HFFc6 (cell line): ENCODE measurements at places on chromosomes 3 and 15. TPM values are rescaled to one million over a fixed set of nuclear protein-coding genes. Genes with fewer than 3 reads are reported as not detected.

Gene RAB11A
- 212 to 219 TPM (median 216 TPM) in 3 replicates for total RNA-seq

DNA sequence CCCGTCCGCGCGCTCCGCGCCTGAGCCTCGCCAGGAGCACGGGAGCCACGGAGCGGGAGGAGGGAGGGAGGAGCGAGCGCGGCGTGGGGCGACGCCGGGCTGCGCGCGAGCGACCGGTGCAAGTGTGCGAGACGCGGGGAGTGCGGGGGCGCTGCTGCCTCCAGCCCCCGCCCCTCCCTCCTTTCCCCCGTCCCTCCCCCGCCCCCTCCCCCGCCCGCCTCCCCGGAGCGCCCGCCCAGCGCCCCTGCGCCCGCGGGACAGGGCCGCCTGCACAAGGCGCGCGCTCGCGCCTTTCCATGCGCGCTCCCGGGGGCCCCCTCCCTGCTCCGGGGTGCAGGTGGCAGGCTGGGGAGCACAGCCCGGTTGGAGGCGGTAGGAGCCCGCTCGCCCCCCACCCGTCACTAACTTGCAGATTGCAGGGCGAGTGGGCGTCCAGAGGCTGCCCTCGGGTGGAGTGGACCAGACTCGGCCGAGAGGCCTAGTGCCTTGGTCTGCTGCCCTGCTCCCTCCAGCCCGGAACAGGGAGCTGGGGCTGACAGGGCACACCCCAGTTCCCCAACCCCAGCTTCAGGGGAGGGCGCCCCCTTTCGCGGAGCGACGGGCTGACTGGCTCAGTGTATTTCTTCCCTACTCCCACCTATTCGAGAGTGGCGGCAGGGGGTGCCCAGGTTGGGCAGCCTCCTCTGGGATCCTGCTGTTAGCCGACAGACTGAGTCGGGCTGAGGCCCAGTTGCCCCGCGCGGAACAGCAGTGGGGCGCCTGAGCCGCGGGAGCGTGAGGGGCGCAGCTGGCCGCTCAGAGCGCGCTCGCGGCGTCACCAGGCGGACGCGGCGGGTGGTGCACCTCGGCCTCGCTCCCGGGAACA is at the start of gene WNT7A:
WNT7A (minus strand) TSS at position 126 of the 865 bp plus-strand sequence. CDS start 255 bp downstream, outside the sequence.
- DNase-seq = no peak

Gene IL17RE
- 0.44 to 0.80 TPM (median 0.51 TPM) in 3 replicates for total RNA-seq

DNA sequence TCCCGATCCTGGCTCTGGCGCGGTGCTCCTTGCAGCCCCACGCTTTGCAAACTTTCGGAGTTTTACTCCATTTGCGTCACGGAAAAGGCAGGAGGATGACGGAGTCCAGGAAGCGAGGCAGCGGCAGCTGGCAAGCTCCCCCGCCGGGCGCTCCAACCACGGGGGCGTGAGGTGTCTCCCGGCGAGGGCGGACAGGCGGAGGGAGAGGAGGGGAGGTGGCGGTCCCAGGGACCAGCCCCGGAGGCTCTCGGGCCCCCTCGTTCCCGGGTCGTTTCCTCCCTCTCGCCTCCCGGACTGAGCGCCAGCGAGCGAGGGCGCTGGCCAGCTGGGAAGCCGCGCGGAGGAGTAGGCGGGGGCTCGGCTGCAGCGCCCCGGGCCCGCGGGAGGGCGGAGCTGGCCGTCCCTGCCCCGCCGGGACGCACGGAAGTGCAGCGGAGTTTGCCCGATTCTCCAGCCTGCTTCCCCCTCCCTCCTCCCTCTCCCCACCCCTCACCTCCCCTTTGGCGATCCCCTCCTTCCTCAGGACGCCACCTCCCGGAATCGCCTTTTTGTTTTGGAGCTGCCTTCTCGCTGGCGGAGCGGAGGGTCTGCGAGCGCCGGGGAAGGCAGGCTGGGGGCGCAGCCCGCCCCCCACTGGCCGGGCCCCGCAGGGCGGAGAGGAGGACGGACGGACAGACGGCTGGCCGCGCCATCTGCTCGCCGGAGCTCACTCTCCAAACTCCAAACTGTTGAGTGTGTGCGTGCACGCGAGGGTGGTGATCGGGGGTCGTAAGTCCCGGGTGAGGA is at the start of gene SNX33:
SNX33 (plus strand) TSS at position 543 of the 786 bp plus-strand sequence. CDS start 1,191 bp downstream, outside the sequence.
- peak; percentile 73 for DNase-seq

GRCh38 chr3:26099692-26100091 is 309.8 kb downstream of the OXSM start:
- DNase-seq = no peak

Gene PLA2G4E
- not detected in 3 replicates for total RNA-seq

Gene GPR176
- 151 and 171 TPM in 2 replicates for total RNA-seq

- DNase-seq = no peak
Measured at GRCh38 chr3:28151608-28152228, 89.7 kb upstream of the CMC1 start.

DNA sequence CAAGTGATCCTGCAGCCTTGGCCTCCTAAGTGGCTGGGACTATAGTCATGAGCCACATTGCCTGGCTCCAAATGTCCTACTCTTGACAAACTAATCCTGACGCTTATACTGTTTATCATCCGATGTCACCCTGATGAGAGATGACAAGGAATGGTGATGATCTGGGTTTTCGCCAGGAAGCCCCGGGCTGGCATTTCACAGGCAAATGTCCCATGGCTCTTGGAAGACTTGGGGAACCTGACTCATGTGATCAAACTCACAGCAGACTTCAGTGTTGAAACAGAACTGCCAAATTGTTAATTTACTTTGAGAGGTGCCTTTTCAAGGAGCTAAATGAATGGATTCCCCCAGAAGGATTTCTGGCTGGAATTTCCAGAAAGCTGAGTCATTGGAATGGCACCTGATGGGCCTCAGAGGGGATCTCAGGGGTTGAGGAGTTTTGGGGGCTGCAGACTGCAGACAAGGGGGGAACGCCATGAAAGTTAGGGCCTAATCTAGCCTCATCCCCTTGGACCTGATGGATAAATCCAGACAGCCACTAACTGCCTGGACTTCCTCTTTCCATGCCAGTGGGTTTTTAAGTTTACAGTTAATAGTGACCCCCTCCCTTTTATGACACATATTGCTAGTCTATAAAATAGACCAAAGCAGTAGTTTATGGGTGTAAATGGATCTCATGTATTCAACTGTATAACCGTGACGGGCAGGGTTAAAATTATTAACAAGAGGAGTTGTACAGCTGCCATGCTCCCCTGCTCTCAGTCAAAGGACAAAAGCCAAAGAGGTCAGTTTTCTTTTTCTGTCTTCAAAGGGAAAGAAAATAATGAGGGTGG is 146.6 kb downstream of the CHSY1 start:
- DNase-seq = no peak

Gene KLHL6
- not detected in 2 replicates for total RNA-seq

DNA sequence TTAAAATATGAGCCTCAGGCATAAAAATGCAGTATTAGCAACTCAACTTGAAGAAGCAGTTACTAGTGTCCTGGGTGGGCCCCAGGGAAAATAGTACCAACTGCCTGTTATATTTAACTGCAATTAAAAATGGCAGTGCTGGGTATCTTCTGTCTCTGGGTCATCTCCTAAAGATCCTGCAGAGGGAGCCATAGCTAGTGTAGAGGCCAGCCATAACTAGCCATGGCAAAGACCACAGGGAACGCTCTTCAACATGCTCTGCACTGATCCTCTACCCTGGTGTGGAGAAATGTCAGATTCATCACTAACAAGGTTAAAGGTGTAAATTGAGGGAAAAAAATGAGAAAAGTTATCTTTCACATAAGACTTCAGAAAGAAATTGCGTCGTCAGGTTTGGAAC is 181.3 kb downstream of the SNRPN start:
- no peak for DNase-seq

DNA sequence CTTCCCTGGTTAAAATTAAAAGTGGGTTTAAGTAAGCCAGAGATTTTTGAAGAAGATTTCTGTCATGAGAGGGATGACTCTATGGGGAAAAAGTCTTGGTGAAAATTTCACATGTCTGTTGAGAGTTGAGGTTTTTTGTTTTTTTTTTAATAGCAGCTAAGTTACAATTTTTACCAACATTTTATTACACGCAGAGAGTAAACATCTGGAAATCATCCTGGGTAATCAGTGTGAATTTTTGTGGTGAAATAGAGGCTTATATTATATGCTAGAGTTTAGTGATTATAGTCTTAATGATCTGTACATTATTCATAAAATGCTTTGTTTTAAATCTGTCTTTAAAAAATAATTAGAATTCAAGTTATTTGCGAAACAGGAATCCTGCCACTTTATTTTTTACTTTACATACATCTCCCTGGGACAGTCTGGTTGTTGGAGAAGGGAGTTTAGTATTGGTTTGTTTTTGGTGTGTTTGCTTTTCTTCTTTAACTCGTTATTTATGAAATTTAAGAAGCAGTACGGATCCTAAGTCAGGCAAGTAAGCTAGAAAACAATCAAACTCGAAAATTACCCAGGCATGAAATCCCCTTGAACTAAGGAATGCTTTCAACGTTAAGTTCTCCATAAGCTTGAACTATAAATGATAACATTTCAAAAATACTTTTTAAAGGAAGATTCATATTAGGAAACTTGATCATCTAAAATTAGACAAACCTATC is 143.4 kb upstream of the TSC22D2 start:
- DNase-seq = no peak

Gene RASGRP1
- total RNA-seq = 0.14 and 0.57 TPM in 2 replicates

DNA sequence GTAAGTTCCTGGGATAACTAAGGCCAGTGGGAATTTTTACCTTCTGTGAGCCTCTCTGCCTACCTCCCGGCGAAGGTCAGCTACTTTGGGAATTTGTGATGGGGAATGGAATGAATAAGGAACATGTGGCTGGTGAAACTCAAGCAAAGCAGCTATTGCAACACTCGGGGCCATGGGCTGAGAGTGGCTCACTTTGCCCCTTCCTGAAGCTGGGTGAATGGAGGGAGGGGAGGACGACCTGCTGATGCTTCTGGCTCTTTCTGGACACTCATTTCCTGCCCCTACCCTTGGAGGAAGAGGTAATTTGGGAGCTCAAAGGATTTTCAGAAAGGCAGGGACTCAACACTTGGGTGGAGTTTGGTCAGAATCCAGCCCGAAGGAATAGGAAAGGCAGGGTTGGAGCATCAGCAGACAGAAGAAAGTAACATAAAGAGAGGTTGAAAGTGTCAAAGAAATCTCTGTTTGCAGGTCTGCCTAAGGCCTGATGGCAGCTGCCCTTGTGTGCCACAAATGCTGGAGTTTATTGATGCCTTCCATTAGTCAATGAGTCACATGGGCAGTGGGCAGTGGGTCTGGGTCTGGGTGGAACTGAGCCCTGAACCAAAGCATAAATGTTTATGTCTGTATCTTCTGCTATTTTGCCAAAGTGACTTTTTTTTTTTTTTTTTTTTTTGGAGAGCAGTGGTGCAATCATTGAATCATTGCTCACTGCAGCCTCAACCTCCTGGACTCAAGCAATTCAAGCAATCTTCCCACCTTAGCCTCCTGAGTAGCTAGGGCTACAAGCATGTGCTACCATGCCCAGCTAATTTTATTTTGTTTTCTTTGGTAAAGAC is 12.4 kb downstream of the LAMP3 start:
- DNase-seq = no peak

DNA sequence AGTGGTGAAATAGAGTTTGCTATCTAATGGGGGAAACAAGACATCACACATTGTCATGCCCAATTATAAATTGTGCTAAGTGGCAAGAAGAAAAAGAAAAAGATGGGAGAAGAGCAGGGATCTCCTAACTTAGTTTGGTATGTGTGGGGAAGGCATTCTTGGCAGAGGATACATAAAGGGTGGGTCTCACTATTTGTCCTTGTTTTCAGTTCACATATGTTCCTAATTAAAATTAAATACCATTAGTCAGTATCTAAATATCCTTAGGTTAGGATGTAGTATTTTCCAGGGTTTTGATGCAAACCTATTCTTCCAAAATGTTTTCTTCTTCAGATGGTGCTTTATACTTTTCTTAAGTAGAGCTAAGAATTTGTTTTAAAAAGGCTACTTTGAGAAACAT is 173.7 kb downstream of the B3GALNT1 start:
- peak; percentile 23 for DNase-seq

DNA sequence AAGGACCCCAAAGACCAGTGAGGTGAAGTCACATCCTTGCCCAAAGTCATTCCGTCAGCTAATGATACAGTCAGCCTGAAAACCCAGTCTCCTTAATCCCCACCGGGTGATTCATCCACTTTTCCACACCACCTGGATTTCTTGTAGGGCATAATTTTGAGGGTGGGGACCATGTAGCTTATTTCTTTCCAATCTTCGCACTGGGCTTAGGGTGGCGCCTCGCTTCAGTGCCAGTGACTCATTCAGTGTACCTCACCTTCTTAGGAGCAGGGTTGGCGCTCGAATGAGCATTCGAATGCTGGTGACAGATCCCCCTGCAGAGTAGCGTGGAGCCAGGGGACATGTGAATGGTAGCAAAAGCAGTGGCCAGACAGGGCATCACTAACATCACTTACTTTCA is 24.0 kb downstream of the BMF start:
- DNase-seq = no peak

DNA sequence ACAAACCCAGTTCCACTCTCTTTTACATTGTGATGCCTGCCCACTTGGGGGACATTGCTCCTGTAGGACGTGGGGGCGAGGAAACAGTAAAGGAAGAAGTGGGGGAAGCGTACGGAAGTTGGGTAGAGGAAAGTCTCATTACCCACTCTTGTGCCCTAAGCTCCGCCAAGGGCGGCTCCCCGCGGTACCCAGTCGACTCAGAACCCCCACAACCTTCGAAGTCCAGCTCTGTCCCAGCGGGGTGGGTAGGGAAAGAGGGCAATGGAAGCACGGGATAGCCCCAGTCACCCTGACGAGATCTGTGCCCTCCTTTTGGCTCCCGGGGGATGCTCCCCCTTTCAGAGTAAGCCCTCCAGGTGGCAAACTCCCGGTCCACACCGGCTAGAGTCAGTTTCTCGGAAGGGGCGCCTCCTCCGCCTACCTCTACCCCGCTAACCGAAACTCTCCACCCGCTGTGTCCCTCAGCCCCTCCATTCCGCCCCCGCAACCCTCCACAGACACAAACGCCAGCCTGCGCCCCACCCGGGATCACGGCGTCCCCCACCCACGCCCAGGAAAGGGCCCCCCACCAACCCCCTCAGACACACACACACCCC is 527 bp downstream of the CSNK1G1 start:
- no peak for DNase-seq

Gene MAPKBP1
- total RNA-seq = 18.0 to 21.1 TPM (median 18.6 TPM) in 3 replicates

DNA sequence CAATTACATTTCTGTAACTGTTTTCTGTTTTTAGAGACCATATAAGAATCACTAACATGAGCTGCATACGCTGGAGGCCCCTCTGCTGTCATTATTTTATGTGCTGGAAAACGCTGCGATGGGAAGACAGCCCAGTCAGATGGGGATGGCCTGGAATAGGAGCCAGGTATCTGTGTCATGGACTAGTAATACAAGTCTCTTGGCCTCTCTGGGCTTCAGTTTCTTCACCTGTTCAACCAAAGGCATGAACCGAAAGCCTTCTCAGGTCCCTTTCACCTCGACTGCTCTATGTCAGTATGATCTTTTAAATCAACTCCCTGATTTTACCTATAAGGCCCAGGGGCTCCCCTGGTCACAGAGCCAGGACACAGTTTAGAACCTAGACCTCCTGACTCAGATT is 14.6 kb upstream of the RFTN1 start:
- no peak for DNase-seq

GRCh38 chr3:77931255-77932009 is 891.5 kb downstream of the ROBO2 start:
- no peak for DNase-seq

- no peak for DNase-seq
Measured at GRCh38 chr3:143298380-143298779, 178.8 kb downstream of the CHST2 start.

GRCh38 chr15:95281470-95281869 is 1049.0 kb upstream of the NR2F2 start:
- DNase-seq = peak; percentile 65
